ENCODE measurements at places on chromosomes 2 and 18.

GRCh38 chr2:72895759-72896281, 8.6 kb downstream of the SPR start:
- DNase-seq = no peak

- DNase-seq = no peak
These were observed 87.4 kb downstream of the SMIM21 start for GRCh38 chr18:75339936-75340605.

GRCh38 chr2:196743165-196743564, 56.3 kb downstream of the GTF3C3 start:
- DNase-seq = no peak

- no peak for DNase-seq
These were observed 41.4 kb downstream of the PDIA6 start for GRCh38 chr2:10770956-10771750.

DNA sequence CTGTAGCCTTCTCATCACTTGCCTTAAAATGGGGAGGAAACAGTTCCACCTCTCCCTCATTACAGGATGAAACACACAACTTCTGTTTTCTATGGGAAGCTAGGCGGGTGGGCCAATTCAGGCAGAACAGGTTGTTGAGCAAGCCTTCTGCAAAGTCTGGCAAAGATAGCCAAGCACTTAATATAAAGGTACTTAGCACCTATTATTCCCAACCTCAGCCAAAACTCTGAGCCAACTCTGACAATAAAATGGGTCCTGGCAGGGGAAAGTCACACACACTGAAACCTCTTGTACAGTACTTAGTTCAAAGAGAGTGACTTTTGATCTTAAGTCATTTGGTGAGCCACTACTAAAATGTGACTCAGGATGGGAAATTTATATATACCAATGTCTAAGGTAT, 15.8 kb upstream of the SOCS6 start:
- no peak for DNase-seq

- DNase-seq = no peak
These were observed 1070.7 kb downstream of the CNTNAP5 start for GRCh38 chr2:125095826-125096225.

GRCh38 chr2:74779265-74779558, 54.7 kb upstream of the HK2 start:
- no peak for DNase-seq

DNA sequence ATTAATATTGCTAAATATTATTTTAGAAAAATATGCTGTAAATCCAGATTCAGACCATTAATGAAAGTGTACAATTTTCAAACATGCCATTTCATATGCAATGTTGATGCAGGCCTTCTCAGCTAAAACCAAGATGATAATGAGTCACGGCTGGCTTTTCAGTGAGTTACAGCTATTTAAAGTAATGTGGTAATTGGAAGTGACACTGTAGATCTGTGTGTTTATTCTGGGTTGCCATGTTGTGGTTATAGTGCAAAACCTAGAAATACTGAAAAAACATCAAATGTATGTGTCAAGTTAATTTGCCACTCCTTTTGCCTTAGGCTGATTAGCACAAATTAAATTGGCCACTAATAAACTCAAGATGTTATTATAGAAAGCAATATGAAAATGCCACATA, 506.6 kb downstream of the ERBB4 start:
- DNase-seq = no peak

DNA sequence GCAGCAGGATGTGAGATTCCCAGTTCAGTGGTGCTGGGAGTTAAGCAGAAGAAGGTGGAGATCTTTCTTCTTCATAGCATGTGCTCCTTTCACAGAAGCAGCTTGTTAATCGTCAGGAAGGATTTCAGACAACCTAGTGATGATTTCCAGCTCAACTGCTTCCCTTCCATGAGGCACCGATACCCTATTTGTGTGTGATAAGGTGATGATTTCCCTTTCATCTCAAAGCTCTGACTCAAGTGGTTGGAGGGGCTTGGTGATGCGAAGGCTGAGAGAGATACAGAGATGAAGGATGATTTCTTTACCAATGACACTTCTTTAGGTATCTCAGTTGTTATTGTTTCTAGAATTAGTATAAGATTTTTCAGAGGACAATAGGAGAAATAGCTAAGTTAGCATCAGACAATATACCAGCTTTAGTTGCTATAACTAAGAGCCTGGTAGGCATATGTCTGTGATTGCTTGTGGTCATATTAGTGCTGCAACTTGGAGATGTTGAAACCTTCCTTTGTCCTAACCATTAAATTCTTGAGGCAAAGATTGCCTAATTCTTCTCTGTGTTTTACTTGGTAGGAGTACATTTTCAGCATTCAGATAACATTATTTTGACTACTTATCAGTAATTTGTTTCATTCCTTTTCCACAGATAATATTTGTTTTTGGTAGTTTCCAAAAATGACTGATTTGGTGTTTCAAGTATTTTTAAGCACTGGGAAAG, 111.3 kb downstream of the PLCL1 start:
- DNase-seq = no peak

GRCh38 chr18:59941331-59941730, 41.5 kb downstream of the PMAIP1 start:
- no peak for DNase-seq

DNA sequence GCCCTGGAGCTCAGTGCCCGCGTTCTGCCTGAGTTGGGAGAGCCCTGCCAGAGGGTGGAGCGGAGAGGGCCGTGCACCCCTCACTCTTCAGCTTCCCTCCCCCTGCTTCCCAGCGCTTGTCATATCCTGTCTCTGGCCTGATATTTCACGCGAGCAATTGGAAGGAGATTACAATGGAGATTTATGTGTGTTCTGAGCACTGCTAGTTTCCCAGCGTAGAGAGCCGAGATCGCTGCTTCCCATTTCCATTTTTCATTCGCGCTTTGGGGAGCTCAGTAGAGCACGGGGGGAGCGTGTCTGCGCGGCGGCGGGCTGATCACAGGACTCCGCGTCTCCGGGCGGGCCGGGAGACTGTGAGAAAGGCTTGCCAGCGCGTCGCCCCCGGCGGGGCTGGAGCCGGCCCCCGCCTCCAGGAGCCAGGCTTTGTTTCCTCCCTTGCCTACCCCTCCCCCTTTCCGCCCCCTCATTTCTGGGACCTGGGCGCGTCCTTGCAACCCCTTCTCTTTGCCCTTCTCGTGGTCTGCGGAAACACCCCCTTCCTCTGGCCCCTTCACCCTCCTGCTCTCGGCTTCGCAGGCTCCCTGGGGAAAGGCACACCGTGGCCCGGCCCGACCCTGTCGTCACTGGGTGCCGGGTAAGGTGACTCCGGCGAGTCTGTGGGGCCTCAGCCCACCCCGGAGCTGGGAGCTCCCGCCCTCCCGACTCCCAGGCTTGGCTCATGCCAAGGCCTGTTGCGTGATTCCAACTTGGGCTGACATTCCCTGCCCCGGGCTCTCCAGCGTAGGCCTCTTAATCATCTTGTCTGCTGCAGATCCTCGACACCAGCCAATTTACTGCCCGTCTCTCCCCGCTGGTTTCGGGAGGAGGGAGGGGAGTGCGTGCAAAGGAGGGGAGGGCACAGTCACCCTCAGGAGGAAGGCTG, 5.8 kb downstream of the DLX2 start:
- peak; percentile 54 for DNase-seq

GRCh38 chr2:177242121-177242987, 22.2 kb downstream of the NFE2L2 start:
- no peak for DNase-seq

DNA sequence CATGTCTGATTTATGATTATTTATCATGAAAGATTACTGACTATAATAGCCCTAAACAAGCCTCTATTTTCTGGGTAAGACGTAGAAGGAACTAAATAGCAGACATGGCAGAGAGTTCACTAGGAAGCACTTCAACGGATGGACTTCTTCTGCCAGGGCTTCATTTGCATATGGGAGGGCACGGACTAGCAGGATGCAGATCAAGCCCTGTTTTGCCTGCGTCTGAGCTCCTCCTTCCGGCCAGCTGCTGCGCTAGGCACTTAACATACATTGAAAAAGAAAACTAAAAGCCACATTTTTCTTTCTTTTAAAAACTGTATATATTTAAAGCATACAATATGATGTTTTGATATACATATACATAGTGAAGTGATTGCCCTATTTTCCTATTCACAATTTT, 340.0 kb upstream of the MEX3C start:
- DNase-seq = no peak

- no peak for DNase-seq
These were observed 192.4 kb downstream of the ZBTB7C start for GRCh38 chr18:48216639-48217257.

DNA sequence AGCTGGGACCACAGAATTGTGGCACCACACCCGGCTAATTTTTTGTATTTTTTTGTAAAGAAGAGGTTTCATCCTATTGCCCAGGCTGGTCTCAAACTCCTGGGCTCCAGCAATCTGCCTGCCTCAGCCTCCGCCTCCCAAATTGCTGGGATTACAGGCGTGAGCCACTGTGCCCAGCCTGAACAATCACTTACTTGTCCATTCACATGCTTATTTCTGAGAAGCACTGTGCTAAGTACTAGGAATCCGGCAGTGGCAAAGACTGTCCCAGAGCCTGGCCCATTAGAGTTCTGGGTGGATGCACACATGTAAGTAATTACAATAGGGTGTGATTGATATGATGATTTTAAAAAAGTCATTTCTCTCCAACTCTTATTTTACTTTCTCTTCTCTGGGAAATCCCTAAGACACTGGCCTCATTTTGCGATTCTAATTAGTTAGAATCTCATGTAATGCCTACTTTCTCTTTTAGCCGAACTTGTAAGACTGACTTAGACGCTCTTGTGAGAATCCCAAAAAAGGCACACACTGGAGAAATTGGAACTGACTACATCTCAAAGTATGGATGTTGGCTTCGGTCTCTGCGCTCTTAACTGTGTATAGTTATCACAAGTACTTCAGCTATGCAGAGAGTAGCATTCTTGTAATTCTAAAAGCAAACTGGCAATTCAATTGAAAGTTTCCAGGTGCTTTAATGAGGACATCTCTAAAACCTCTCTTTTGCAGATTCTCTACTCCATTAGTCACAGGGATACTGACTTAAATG, 567.7 kb downstream of the DCC start:
- DNase-seq = no peak

DNA sequence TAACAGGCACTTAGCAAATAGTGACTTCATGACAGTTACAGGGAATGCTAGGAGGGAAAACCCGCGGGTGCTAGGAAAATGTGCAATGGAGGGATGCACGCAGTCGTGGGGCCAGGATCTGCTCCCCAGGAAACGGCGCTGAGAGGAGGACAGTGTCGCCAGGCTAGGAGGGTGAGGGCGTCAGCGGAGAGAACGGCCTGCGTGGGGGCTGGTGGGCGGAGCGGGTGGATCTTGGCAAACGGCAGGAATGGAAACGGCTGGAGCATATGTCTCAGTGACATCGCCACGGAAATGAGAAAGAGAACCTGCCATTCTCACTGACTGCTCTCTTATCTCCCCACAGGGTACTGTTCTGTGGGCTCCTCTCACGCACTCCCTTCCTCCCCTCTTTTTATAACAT, 478.5 kb upstream of the ID2 start:
- DNase-seq = no peak

- no peak for DNase-seq
These were observed 42.3 kb downstream of the AAK1 start for GRCh38 chr2:69601179-69601612.

DNA sequence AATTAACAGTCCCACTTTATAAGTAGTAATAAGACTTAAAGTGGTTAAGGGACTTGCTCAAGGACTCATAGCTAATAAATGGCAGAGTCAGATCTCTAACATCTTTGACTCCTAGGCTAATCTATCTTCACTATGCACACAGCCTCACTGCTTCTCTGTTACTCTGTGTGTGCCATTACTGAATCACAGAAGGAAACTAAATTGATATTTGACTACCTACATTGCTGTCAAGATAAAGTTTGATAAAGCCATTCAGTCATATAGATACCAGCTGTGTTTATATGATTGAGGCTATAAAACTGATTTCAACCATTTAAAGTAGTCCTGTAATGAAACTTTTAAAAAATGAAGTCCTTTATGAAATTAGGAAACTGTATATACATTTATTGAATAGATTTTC, 10.9 kb downstream of the SLC39A10 start:
- no peak for DNase-seq

Measured in GM13977 (cell line).